Activated naive CD4-positive, alpha-beta T cell treated with anti-CD3 and anti-CD28 coated beads, Interleukin-2, amount 50 U/mL, for 72 hours (primary cell): ENCODE measurements at places on chromosomes 4 and X. TPM values are rescaled to one million over a fixed set of nuclear protein-coding genes. Genes with fewer than 3 reads are reported as not detected.

GRCh38 chrX:37867536-37868153, 20.3 kb upstream of the DYNLT3 start:
- DNase-seq = no peak

DNA sequence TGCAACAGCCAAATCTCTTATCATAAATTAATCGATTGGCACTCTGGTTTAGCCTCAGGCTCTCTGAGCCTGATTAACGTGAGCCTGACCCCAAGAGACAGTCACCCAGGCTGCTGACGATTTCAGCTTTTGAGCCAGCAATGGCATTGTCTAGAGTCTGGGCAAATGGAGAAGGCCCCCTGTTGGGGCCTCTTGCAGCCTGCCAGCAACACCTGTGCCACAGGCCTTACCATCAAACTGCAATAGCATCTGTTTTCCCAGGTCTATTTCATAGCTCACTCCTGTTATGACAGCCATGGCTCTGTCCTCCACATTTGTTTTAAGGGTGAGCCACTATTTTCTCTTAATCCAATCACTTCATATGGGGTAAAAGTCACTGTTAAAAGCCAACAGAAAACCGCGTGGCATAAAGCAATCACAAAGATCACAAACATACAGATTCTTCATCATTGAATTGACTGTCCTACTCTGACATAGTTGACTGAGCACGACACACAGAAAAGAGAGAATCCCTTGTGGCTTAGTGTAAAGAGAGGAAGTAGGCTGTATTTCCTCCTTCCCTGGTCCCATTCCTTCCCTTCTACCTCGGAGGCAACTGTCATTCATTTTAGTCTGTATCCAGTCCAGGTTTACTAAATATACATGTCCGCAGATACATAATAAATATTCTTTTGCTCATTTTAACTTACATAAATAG, 47.8 kb downstream of the SLC9A7 start:
- DNase-seq = no peak

DNA sequence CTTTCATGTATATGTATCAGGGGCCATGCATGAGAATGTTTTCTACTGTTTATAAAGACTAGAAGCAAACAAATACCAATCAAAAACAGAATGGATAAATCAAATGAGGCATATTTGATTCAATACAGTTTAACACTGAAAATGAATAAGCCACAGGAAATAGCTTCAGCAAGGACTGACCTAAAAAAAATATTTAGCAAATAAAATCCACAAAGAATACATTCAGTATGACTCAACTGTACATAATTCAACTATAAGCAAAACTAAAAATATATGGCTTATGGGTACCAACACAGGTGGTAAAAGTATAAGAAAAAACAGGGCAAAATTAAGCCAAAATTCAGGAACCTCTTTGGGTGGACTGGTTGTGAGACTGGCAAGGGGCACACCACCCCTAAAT, 112.9 kb downstream of the KCNIP4 start:
- DNase-seq = no peak

Gene CT45A3
- not detected for total RNA-seq
